ENCODE measurements at places on chromosomes 7 and 10.

DNA sequence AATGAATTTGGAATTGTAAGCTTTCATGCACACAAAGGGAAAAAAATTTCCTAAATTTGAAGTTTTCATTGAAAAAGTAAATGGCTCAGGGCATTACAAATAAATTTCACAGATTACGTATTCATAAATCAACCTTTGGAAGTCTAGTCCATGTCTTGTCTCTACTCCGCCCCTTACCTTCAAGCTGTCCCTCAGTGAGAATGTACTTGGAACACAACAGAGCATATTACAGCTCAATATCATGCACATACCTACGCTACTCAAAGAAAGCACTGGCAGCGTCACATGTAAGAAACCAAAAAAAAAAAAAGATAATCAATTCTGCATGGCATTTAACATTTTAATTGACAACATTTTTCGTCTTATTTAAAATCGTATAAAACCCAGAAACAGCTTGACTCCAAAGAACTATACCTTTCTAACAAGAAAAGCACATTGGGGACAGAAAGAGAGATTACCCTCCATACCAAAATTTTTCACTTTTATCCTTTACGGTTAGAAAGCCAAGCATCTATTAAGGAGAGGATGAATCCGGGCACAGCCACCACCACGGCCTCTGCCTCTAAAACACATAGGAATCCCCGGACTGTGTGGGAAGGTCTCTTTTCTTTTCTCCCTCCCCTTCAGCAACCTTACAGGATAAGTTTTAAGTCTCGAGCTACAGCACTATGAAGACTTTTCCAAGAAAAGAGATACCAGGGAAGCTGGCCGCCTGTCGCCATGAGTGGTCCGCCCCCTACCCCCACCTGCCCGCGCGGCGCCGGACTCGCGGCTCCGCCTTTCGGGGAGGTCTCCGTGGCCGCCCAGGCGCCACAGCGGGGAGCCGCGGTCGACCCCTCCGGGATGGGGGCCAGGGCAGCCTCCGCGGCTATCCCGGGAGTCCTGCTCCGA is 1.1 kb downstream of the JMJD1C start:
- peak; percentile 28 for DNase-seq

- DNase-seq: peak; percentile 76
Measured at GRCh38 chr10:119252051-119252465, 44.7 kb downstream of the GRK5 start.

GRCh38 chr7:23394488-23395171 is 75.7 kb downstream of the IGF2BP3 start:
- DNase-seq: no peak

GRCh38 chr10:58240531-58240930 is 27.2 kb downstream of the IPMK start:
- no peak for DNase-seq

DNA sequence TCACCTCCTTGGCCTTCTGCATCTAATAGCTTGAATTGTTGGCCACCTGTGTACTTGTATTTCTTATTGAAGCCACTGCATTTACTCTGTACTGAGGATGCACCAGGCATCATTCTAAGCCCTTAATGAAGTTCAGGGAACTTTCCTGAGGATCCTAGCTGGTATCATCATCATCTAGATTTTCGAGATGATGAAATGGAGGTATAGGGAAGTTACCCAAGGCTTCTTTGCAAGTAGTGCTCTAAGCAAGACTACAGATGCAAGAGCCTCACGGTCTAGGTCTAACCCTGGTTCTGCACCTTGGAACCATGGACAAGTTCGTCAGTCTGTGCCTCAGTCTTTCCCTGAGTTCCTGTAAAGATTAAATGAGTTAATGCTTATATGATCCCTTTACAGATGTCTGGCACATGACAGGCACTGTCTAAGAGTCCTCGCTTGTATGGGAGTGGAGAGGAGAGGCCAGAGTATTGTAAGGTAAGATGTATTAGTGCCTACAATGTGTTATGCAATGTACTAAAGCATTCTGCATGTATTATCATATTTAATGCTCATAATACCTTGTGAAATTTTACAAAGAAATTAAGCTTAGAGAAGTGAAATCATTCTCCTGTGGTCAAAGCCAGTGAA is 145.1 kb downstream of the KCNMA1 start:
- DNase-seq: no peak

- no peak for DNase-seq
Measured at GRCh38 chr7:79520543-79520942, 67.1 kb upstream of the MAGI2 start.

DNA sequence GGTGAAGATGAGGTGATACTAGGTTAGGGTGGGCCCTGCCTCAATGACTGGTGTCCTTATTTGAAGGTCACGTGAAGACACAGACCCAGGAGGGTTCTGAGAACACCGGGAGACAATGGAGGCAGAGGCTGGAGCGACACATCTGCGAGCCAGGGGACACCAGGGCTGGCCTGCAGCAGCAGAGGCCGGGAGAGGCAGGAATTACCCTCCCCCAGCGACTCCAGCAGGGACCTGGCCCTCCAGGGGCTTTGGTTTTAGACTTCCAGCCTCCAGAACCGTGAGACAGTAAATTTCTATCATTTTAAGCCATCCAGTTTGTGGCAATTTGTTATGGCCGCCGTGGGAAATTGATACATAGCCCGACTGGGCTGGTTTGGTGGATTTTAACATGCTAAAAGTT is 152.2 kb downstream of the DNAJB6 start:
- no peak for DNase-seq

DNA sequence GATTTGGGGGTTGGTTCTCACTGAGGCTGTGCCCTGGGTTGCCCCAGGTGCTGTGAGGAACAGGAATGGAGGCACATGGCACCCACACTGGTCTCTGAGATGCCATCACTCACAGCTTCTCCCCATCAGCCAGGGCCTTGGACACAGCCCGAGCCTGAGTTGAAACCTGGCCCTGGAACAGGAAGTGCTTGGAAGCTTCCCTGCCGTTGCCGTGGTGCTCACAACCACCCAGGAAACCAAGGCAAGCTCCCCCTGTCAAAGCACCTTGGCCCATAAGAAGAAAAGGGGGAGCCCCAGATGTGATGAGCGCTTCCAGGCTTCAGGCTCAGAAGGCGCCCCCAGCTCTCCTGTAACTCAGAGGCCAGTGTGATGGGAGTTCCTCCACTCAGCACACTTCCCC is at the start of gene BTBD16:
TSS of gene BTBD16 (plus strand) at position 221 of the 400 bp plus-strand sequence. CDS start 3,786 bp downstream, outside the sequence.
- DNase-seq: no peak

DNA sequence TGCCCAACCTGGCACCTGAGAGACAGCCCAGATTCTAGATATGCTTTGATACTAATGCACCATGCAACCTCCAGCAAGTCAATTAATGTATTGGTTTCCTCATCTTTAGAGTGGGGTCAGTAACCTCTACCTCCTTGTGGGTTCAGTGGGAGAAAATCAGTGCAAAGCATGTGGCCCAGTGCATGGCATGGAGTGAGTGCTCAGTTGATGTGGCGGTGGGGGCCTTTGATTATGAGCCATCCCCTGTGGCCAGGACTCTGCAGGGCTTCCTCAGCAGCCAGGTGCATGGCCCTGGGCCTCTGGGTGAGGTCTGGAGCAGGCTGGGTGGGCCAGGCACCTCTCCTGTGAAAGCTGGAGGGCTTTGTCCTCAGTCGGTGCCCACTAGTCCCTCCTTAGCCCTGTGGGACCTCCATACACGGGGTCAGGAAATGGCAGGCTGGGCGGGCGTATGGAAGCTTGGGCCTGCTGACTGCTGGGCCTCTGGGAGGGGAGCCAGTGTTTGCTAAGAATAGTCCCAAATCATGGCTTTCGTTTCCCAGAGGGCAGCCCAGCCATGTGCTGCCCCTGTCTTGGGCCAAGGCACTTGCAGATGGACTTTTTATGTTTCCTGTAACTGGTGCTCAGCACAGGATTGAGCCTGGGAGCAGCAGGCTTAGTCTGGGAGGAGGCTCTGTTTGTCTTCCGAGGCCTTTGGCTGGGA is 3.4 kb downstream of the PALD1 start:
- no peak for DNase-seq

- DNase-seq: no peak
Measured at GRCh38 chr10:26780106-26780792, 80.5 kb downstream of the ABI1 start.

GRCh38 chr7:157572622-157573021 is 235.8 kb downstream of the DNAJB6 start:
- no peak for DNase-seq

DNA sequence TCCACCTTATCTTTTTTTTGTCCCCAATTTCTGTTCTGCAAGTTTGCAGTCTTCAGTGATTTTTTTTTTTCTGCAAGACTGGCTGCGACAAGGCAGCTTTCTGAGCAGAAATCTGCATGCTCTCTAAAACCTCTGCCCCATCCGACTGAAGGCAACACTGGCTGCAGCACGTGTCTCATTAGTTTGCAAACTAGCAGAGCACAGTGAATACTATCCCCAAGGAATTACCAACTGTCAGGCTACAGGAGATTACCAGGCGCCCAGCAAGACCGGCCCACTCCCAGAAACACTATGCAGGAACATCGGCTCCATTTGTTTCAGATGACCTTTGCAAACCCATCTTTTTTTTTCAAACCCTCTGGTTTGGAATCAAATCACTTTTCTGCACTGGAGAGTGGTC is 538.8 kb downstream of the SORCS1 start:
- no peak for DNase-seq

DNA sequence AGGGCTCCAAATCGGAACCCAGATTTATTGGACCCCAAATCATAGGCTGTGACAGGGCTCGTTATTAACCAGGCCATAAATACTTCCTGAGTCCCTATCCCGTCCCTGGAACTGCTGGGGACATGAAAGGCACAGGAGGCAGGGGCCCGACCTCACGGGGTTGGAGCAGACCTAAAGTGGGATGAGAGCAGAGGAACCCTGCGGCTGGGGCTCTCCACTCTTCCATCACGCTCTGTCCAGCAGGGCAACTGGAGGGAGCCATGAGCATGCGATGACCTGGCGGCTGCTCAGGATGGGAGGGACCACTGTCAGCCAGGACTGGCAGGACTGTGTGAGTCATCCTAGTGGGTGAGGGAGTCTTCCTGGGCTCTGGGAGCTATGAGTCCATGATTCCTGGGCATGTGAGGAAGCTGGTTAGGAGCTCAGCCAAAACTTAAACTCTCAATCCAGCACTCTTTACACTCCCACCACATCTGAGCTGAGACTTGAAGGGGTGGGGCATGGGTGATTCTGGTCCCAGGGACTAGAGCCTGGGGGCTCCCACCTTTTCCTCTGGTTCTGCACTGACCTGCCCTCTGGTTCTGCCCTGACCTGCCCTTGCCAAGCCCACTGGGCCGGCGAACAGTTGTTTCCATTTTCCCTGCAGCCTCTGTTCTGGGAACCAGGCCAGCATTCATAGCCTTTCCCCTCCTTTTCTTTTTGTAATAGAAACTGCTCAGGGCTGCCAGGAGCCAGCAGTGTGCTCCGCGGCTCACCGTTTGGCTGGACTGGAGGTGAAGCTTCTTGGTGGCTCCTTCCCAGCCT is 47.1 kb downstream of the SYPL1 start:
- DNase-seq: peak; percentile 95

GRCh38 chr7:77532247-77532646 is 4.8 kb upstream of the PTPN12 start:
- DNase-seq: no peak

DNA sequence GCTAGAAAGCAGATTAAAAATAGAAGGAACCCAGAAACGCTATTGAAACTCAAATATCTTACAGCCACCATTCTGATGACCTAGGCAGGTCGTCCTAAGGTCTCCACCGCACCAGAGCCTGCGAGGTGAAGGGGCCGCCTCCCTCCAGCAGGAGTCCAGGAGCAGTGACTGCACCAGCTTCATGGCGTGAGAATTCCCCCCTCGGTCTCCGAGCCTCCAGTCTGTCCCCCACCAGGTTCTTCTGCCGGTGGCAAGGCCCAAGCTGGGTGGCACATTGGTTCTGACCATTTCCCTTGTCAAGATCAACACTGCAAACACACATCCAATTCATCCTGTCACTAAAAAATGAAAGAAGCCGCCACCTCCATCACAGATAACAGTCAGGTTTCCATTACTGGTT is 98.7 kb downstream of the DIP2C start:
- DNase-seq: no peak

DNA sequence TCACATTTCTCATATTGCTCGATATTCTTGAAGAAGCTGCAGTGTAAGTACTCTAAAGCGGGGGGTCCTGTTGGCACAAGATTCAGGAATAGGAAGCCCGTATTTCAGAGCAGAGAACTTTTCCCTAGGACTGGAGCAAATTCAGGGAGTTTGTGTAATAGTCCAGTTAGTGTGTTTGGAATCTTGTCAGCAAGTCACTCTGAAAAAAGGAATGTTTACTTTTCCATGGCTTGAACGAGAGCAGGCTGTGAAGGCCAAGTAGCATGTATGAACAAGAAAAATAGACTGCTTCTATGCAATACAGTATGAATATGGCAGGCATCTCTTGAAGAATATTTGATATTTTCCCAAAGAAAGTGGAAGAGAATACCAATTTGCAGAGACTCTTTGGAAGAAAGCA is 39.8 kb downstream of the CDC123 start:
- peak; percentile 41 for DNase-seq

- DNase-seq: no peak
Measured at GRCh38 chr7:129843365-129843898, 109.3 kb downstream of the UBE2H start.

GRCh38 chr7:2325162-2325561 is 10.9 kb upstream of the SNX8 start:
- no peak for DNase-seq

DNA sequence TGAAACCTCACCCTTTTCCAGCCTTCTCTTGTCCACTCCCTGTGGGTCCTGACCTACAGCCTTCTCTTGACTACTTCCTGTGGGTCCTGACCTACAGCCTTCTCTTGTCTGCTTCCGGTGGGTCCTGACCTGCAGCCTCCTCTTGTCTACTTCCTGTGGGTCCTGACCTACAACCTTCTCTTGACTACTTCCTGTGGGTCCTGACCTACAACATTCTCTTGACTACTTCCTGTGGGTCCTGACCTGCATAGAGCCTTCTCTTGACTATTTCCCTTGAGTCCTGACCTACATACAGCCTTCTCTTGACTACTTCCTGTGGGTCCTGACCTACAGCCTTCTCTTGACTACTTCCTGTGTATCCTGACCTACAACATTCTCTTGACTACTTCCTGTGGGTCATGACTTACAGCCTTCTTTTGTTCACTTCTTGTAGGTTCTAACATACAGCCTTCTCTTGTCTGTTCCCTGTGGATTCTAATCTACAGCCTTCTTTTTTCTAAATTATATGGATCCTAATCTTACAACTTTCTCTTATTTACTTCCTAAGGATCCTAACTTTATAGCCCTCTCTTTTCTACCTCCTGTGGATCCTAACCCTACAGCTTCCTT is 36.5 kb downstream of the C10orf71 start:
- no peak for DNase-seq

DNA sequence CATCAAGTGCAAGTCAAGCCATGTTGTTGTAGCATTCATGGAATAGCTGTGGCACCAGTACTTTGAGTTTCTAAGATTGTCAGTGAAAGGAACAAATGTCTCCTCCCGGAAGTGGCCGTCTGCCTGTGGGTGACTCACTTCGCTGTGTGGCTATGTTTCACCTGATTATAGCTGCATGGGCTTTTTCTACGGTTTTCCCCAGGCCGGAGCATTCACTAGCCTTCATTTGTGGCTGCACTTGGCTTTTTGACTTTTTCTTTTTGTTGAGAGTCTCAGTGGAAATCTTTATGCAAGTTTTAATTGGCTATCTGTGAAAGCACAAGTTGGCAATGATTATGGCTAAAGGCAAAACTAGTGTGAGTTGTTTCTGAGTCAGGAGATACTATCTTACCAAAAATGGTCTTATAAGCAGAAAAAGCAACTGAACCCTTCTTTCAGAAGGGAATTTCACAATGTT is 35.0 kb downstream of the SRI start:
- no peak for DNase-seq

GRCh38 chr7:51295440-51296245 is 21.0 kb downstream of the COBL start:
- DNase-seq: no peak

GRCh38 chr7:132270517-132270916 is 305.8 kb downstream of the PLXNA4 start:
- no peak for DNase-seq

- no peak for DNase-seq
Measured at GRCh38 chr10:9043466-9043865, 989.0 kb downstream of the GATA3 start.

All from hepatic stellate cell (primary cell).